ENCODE measurements at places on chromosomes 5 and 9.

GRCh38 chr5:150263801-150264621 is 25.6 kb downstream of the CAMK2A start:
- no peak for DNase-seq

DNA sequence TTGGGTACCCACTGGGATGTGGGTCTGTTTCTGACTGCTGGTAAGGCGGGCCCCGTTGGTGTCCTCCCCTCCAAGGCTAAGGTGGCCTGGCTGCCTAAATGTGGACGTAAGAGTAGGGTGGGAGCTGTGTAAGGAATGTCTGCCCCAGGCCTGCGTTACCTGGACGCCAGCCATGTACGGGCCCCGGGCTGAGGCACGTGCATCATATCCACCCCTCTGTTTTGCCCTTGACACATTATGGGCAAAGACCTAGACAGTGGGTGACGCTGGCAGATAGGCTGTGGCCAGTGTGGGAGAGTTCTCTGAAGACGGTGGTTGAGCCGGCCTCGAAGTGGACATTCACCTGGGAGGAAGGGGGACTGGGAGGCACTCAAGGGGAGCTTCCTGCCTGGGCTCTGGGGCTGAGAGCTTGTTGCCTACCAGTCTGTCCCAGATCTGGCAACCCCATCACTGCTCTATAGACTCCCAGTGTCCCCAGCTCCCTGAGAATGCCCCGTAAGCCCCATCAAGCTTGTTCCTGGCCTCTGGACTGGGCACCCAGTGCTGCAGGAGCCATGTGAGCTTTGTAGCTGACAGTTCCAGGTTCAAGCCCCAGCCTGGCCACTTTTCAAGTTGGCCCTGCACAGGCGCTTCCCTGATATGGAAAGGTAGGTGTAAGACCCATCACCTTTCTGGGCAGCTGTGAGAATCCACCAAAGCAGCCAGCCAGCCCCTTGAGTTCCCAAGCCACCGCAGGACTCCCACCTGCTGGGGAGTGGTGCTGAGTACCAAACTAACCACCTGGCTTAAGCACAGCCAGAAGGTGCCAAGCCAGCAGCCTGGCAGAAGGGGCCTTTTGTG is 3.2 kb upstream of the PRR7 start:
- no peak for DNase-seq

GRCh38 chr5:173743641-173744343 is 127.3 kb upstream of the BOD1 start:
- DNase-seq = no peak

DNA sequence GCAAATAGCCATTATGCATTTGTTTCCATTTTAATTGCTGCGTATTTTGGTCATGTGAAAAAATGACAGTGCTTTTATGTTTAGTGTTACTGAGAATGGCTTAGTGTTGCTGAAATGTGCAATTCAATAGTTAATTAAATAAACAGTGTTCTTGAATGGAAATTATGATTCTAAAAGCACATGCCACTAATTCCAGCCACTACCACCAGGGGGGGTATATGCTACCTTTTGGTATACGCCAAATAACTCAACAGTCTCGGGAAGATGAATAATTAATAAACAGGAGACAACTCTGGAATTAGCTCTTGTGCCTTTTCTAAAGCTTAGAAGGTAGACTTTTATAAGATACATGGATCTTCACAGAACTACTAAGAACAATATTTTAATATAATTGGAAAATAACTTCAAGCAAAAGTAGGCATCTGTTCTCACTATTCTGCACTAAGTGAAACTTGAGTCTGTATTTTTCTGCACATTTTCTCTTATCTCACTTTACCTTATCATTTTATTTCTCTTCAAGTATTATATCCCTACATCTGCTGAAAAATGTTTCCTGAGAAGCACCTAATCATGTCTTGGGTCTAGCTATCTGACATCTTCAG is 83.5 kb upstream of the MINAR2 start:
- no peak for DNase-seq

- DNase-seq = no peak
Measured at GRCh38 chr9:110911659-110912418, 126.4 kb downstream of the LPAR1 start.

- no peak for DNase-seq
Measured at GRCh38 chr9:33233626-33234342, 6.2 kb upstream of the SPINK4 start.

DNA sequence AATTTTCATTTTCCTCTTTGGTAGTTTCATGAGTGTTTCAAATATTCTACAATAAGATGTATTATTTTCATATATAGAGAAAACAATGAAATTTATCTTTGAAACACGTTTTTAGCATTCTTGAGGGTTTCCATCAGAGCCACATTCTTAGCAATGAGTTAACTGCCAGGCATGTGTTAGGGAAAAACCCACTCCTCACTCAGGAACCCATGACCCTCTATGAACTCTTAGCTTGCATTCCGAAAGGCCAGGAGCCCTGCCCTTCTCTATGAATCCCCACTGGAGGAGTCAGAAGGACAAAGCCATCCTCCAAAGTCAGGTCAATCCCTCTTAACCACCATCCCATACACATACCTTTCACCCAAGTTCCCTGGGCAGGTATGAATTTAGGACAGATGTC is 57.5 kb downstream of the ADAMTS12 start:
- DNase-seq = no peak

DNA sequence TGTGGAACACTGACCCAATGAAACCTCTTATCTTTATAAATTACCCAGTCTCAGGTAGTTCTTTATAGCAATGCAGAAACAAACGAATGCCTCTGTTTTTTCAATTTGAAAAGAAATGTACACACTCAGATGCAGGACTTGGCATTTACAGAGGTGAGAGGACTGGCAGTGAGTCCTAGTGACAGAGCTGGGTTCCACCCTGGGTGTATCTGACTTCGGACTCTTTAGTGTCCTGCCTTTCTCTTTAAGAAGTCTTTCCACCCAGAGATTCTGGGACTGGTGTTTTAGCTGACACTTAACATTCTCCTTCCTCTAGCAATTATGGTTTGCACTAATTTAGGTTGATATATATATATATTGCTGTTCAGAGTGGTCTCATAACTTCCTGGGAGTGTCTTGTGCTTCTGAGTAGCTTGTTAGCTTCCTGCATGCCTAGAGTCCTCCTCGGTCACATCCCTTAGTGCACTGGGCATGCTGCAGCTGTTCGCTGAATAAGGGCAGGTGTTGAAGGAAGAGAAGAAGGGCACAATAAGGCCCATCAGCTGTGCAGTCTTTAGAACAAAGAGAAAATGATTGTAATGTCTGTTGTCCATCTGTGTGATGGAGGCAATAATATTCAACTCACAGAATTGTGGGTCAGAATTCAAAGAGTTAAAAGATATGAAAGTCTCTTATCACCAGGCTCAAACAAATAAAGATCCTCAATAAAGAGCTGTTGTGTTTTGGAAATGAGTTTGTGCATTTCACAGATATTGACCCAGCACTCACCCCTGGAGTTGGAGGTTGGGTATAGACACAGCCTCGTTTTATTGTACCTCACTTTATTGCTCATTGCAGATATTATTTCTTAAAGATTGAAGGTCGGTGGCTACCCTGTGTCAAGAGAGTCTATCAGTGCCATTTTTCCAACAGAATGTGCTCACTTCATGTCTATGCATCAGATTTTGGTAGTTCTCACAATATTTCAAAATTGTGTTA is 187.1 kb downstream of the TRIM32 start:
- DNase-seq = no peak

All from GM18507 (cell line).